A549 treated with RU486 at 1 μM for 4 hours (cell line): ENCODE measurements at places on chromosomes 12 and 14. TPM values are rescaled to one million over a fixed set of nuclear protein-coding genes. Genes with fewer than 3 reads are reported as not detected.

Gene PTGER2
- total RNA-seq: 1.2 to 2.2 TPM (median 1.8 TPM) in 5 replicates

Gene CIROP
- not detected in 5 replicates for total RNA-seq

Gene PKP2
- 1.8 to 3.2 TPM (median 2.4 TPM) in 5 replicates for total RNA-seq

Gene VDR
- total RNA-seq: 2.8 to 3.6 TPM (median 3.0 TPM) in 5 replicates

Gene POTEG
- total RNA-seq: not detected in 5 replicates

Gene PPFIA2
- 0.55 TPM in 1 of 5 replicates, not detected in the others for total RNA-seq

Gene IL23A
- 0.42 to 0.74 TPM (median 0.59 TPM) in 5 replicates for total RNA-seq

Gene MYO1H
- total RNA-seq: not detected in 5 replicates

Gene CHGA
- total RNA-seq: 0.86 to 2.1 TPM (median 1.4 TPM) in 5 replicates

Gene RASAL1
- total RNA-seq: 0.27 to 0.55 TPM (median 0.29 TPM) in 5 replicates

Gene GPR132
- total RNA-seq: 0.43 to 0.64 TPM (median 0.55 TPM) in 5 replicates

Gene SMOC1
- 14.7 to 23.3 TPM (median 18.8 TPM) in 5 replicates for total RNA-seq

Gene ATL1
- 4.0 to 6.0 TPM (median 4.2 TPM) in 5 replicates for total RNA-seq

Gene SLC15A4
- 17.2 to 25.7 TPM (median 22.7 TPM) in 5 replicates for total RNA-seq

Gene KIF5A
- 0.14 to 0.27 TPM (median 0.24 TPM) in 5 replicates for total RNA-seq

Gene GYS2
- not detected in 5 replicates for total RNA-seq

Gene LRTM2
- not detected in 5 replicates for total RNA-seq

Gene STXBP6
- total RNA-seq: 1.6 to 2.2 TPM (median 1.9 TPM) in 5 replicates

Gene CCDC196
- total RNA-seq: not detected in 5 replicates

Gene ITGB7
- 0.23 to 0.59 TPM (median 0.45 TPM) in 5 replicates for total RNA-seq

Gene SETD1B
- 11.4 to 15.8 TPM (median 14.5 TPM) in 5 replicates for total RNA-seq

Gene PRICKLE1
- 0.73 to 0.97 TPM (median 0.81 TPM) in 5 replicates for total RNA-seq
